Mucosa of gallbladder (tissue), 1 donor: ENCODE measurements at places on chromosomes 1 and 21. TPM values are rescaled to one million over a fixed set of nuclear protein-coding genes. Genes with fewer than 3 reads are reported as not detected.

- DNase-seq, result no peak
Measured at GRCh38 chr1:190373705-190374336, 103.8 kb downstream of the BRINP3 start.

GRCh38 chr1:160726498-160727315 lies 12.3 kb upstream of the SLAMF7 start:
- DNase-seq, result peak; percentile 57

GRCh38 chr21:37075214-37075770 lies 2.2 kb downstream of the TTC3 start:
- no peak for DNase-seq

GRCh38 chr1:76053021-76053420 lies 21.5 kb upstream of the ST6GALNAC3 start:
- DNase-seq, result no peak

DNA sequence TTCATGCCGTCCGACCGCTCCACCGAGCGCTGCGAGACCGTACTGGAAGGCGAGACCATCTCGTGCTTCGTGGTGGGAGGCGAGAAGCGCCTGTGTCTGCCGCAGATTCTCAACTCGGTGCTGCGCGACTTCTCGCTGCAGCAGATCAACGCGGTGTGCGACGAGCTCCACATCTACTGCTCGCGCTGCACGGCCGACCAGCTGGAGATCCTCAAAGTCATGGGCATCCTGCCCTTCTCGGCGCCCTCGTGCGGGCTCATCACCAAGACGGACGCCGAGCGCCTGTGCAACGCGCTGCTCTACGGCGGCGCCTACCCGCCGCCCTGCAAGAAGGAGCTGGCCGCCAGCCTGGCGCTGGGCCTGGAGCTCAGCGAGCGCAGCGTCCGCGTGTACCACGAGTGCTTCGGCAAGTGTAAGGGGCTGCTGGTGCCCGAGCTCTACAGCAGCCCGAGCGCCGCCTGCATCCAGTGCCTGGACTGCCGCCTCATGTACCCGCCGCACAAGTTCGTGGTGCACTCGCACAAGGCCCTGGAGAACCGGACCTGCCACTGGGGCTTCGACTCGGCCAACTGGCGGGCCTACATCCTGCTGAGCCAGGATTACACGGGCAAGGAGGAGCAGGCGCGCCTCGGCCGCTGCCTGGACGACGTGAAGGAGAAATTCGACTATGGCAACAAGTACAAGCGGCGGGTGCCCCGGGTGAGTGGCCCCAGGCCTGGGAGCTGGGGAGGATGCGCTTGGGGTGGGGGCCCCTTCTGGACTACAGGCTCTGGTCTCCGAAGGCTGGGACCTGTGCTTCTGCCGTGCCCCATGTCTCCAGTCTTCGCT lies 1.1 kb downstream of the SKI start:
- peak; percentile 81 for DNase-seq

GRCh38 chr1:245710961-245711903 lies 556.4 kb downstream of the KIF26B start:
- no peak for DNase-seq

- DNase-seq, result no peak
Measured at GRCh38 chr1:30850607-30851006, 58.0 kb downstream of the SDC3 start.

- DNase-seq, result no peak
Measured at GRCh38 chr1:5740865-5741860, 251.1 kb downstream of the NPHP4 start.

The SPOCD1 gene
- total RNA-seq, result 1.8 TPM

The OPRD1 gene
- total RNA-seq, result not detected

The TAF1A gene
- 7.5 TPM for total RNA-seq

The ASPM gene
- total RNA-seq, result 1.3 TPM

The CTSS gene
- total RNA-seq, result 106 TPM

The PSEN2 gene
- total RNA-seq, result 35.2 TPM

The PLA2G2C gene
- not detected for total RNA-seq
